ENCODE measurements at places on chromosomes 6 and 20.

GRCh38 chr6:12331951-12332749 is 42.0 kb downstream of the EDN1 start:
- DNase-seq = no peak

- no peak for DNase-seq
These were observed 75.1 kb downstream of the MYO6 start for GRCh38 chr6:75824160-75824559.

GRCh38 chr20:63085151-63085861 is 78.5 kb upstream of the BHLHE23 start:
- no peak for DNase-seq

GRCh38 chr6:106087548-106088325 is 1.6 kb downstream of the PRDM1 start:
- no peak for DNase-seq

- no peak for DNase-seq
These were observed 16.6 kb downstream of the DSE start for GRCh38 chr6:116387374-116387773.

- DNase-seq = no peak
These were observed 1.8 kb downstream of the ZBTB12 start for GRCh38 chr6:31899882-31900722.

DNA sequence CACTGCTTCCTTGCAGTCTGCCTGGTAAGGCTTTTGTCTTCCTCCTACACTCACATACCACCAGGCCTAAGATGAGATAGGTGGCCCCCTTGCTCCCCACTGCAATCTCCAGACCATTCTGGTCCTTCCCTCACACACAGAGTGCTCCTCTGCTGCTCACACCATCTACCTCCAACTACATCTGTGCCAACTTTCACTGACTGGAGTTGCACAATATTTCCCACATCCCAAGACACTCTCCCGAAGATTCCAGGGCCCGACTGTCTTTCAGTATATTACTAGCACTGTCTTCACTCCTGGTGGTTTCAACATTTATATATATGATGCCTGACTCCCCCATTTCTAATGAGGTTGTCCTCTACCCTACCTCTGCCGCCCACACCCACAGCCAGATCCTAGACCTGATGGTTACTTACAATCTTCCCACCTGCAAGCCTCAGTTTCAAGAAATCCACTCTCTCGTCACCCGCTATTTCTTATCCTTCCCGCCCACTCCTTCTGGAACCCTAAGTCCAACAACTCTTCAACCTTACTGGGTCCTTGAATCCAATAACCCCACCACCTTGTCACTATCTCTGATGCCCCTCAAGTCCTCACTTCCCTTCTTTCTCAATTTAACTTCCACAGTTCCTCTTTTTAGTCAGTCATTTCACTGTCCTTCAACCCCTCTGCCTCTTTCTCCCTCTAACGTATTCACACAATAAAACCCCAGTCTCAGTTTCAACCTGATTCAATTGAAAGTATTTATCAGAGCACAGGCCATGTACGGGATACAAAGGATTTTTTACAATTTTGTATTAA is 21.6 kb downstream of the RALGAPA2 start:
- no peak for DNase-seq

GRCh38 chr20:10629946-10630650 is 43.7 kb downstream of the JAG1 start:
- DNase-seq = no peak

DNA sequence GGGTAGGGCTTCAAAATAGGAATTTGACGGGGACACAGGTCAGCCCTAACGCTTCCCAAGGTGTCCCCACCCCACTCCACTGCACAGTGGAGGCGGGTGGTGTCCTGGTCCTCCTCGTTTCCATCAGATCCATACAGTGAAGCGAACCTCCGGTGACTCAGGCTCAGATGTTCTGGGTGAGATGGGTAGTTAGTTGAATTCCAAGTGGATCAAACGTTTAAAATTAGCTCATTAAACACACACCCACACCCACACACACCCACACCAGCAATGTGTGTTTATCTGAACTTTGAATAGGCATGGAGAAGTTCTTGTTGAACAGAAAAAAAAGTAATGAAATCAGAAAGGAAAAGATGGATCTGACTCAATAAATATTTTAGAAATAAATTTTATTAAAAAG is 58.9 kb downstream of the CDH4 start:
- DNase-seq = no peak

DNA sequence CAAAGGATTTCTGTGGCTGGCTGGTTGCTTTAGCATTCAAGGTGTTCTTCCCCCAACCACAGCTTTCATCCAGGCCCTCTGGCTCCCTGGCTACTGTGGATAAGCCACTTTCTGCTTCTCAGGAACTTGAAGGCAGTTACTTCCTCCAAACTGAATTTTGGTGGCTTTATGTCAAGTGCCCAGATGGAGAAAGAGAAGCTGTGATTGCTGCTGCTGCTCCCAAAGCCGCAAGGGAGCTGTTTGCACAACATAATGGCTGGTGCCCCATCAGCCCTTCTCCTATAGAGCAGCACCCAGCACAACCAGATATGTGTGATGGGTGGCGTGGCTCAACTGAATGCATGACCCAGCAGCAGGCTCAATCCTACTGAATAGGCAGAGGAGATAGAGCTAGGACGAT is 465.2 kb downstream of the MAFB start:
- DNase-seq = no peak

DNA sequence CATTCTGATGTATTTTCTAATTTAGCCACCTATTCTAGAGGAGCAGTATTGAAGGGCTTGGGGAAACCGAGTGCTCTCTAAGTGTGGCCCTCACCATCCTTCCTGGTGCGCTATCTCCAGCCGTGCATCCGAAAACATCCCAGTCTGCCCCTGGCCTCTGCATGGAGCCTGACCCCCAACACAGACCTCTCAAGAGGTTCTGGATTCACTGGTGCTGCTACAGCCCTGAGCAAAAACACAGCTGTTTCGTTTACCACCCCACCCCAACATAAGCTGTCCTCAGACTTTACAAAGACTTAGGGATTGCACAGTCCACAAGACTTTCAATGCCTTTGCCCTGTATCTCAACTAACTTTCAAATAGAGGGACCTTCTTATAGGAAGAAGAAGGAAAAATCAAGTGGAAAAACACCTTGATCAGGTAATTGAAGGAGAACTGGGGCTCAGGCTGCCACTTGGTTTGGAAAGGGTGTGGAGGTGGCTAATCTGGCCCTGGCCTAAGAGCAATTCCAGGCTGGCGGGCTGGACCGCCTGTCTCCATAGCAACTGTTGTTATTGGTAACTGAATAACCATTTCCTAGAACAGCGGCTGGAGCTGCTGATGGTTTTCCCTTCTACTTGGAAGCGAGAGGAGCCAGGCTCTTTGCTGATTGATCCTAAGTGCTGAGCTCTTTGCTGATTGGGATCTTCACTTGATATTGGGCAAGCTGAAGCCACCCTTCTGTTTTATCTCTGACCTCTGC is 90.2 kb upstream of the TOX2 start:
- DNase-seq = no peak

DNA sequence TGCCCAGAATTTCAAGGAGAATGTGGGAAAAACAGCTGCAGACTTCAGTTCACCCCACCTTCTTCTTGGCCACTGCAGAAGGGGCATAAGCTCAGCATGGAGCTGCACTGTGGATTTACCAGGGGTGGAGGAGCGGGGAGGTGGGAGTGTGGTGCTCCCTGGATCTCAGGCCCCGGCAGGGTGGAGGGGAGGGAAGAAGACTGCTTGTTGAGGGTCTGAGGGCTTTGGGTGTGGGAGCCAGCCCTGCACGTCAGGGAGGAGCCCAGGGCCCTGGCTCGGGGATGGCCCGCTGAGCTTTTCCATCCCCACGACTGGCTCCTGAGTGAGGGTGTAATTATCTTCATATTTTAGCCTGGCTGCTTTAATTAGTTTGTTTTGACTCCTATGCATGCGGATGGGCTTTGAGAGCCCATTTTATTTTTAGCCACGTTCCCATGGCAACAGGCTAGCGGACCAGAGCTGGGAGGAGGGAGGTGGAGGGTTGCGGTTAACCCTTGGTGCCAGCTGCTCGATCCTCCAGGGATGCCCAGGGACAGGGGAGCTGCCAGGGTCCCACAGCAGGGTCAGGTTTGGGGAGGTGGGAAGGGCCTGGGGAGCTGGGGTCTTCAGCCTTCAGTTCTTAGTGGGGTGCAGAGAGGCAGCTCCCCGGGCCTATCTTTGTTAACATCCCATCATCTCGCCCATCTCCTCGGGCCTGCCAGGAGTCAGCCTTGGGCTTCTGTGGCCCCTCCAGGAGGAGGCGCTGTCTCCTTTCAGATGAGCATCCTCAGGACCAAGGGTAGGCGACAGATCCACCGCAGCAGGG is 68.2 kb downstream of the RAB44 start:
- peak; percentile 42 for DNase-seq

GRCh38 chr20:38129893-38130609 is 35.0 kb downstream of the TGM2 start:
- DNase-seq = no peak

DNA sequence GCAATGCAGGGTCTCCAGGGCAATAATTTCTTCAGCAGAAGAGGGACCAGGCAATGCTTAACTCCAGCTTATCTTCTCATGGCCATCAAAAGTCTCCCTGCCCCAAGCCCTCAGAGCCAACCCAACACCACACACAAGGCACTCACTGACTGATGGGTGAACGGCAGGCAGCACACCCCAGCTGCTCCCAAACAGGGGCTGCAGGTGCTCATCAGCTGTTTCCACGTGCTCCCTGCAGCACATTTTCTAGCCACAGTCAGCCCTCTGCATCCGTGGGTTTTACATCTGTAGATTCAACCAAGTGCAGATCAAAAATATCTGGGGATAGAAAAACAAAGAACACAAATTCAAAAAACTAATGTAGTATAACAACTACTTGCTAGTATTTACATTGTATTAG is 4.0 kb upstream of the GABRR1 start:
- DNase-seq = no peak

GRCh38 chr20:24799971-24800580 is 149.0 kb upstream of the CST7 start:
- DNase-seq = no peak

DNA sequence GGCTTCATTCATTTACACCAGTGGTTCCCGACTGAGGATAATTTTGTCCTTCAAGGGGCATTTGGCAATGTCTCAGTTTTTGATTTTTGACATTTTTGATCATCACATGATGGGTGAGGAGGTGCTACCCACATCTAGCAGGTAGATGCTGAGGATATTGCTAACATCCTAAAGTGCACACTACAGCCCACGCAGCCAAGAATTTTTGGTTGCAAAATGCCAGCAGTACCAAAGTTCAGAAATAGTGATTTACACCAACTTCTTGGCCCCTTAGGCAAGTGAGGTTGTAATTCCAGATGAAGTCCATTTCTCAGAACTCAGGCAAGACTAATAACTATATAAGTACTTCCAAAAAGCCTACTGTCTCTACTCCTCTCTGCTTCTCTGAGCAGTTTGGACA is 80.1 kb upstream of the TSHZ2 start:
- DNase-seq = no peak

DNA sequence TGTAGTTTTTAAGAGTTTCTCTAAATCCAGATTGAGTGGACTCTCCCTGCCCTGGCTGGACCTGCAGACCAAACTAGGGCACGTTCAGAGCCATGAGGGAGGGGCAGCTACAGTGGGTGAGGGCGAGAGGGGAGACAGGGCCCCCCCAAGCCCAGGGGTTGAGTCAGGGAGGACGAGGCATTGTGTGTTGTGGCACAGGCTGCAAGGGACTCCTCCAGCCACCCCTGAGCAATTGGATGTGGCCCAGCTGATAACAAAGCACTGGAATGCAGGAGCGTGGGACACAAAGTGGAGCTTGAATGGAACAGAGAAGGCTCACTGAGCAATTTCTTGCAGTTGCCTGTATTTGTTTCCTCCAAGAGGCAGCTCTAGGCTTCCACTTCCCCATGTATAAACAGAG is 43.5 kb upstream of the MYL9 start:
- DNase-seq = no peak

DNA sequence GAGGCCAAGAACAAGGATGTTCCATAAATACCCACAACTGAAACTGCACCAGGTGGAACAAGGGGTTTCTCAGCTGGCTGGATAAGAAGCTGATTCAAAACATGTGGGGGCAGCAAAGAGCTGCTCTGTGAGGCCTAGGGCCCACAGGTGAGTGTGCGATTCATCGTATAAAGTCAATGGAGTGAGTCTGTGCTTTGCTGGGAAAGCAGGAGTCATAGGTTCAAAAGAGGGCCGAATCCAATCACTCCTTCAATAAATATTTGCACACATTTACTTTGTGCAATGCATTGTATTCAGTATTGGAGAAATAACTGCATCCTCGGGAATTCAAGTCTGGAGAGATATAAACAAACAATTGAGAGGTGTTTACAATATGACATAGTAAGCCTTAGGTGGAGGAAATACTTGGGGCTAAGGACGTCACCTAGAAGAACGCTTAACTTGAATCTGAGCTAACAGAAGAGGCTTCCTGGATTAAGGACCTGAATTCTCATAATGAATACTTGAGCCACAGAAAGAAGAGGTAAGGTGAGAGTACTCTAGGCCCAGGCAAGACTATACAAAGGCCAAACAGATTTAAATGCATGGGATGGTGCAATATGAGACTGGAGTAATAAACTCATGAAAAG is 83.7 kb upstream of the TMEM30A start:
- no peak for DNase-seq

DNA sequence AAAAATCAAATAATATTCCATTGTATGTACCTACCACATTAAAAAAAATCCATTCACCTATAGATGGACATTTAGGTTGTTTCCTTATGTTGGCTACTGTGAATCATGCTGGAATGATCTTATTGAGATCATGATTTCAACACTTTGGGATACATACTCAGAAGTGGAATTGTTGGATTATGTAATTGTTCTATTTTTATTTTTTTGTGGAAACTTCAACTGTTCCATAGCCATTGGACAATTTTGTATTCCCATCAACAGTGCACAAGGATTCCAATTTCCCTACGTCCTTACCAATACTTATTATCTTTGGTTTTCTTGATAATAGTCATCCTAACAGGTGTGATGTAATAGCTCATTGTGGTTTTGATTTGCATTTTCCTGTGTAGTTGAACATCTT is 834.0 kb downstream of the MAFB start:
- DNase-seq = no peak

GRCh38 chr20:1163105-1163504 is 21.7 kb downstream of the TMEM74B start:
- no peak for DNase-seq

GRCh38 chr6:89479897-89480296 is 46.9 kb downstream of the ANKRD6 start:
- DNase-seq = no peak

DNA sequence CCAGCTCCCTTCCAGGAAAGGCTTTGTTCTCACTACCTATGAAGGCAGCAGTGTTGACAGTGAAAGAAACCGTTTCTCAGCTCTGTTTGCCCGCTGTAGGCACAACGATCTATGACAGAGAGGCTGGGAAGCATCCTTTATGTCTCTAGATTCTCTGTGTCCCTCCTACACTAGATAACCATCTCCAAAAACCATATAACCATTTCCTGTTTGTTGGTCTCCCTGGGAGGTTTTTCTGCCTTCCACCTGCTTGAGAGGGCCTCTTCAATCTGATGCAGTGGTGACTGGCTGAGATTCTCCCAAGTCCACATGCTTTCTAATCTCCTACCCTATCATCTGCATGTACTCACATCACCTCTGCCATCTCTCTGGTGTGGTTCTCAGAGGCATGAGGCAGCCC is 32.0 kb upstream of the TMEM217 start:
- DNase-seq = no peak
